ENCODE measurements at places on chromosomes 7 and 10. TPM values are rescaled to one million over a fixed set of nuclear protein-coding genes. Genes with fewer than 3 reads are reported as not detected.
A peak's percentile ranks its signal among the peaks of the same experiment; 100 is the strongest.

DNA sequence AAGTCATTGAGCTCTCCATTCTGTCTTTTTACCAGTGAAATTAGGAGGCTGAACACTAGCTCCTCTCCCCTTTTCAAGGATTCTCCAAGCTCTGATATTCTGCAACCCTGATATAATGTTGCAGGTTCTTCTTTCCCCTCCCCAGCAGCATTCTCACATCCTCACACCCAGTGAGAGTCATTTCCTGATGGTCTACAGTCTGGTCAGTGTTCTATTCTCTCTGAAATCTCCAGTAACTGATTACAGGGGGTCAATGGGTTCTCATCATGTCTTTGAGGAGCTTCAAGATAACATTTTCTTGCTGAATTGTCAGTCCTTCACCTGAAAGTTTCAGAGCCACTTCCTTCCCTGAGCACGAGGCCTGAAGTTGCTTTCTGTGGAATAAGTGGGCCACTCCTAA lies 299.4 kb downstream of the PTEN start:
- no peak for DNase-seq

The SPDYE16 gene
- not detected for total RNA-seq

DNA sequence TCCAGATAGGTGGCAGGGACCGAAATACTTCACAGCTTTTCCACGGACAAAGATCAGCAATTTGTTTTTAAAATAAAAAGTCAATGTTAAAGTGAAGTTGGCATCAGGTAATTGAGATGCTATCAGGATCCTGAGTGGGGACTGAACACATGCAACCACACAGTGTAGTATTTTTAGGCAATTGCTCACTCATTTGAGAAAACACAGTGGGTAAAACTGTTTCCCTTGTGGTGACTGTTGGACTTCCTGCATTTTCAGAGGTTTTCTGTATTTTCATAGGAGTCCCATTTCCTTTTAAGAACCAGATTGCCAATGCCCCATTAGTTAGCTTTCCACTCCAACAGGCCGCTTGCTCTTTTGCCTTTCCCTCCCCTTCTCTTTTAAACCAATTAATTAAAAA lies 159.5 kb upstream of the ZNF32 start:
- no peak for DNase-seq

DNA sequence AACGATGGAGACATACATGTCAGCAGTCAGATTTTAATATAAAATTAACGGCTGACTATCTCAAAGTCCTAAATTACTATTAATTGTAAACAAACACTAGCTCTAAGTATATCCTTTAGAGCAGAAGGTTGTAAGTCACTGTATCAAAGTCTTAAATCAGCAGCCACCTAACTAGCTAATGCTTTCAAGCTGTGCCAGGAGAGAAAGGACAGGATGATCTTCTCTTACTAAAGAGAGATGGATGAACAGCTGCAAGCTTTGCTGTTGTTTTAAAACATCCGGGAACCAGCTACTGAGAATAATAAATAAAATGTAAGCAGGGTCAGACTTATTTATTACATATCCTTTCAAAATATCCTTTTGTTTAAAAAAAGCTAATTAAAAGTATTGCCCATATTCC lies 24.0 kb upstream of the ABLIM1 start:
- DNase-seq, result no peak

DNA sequence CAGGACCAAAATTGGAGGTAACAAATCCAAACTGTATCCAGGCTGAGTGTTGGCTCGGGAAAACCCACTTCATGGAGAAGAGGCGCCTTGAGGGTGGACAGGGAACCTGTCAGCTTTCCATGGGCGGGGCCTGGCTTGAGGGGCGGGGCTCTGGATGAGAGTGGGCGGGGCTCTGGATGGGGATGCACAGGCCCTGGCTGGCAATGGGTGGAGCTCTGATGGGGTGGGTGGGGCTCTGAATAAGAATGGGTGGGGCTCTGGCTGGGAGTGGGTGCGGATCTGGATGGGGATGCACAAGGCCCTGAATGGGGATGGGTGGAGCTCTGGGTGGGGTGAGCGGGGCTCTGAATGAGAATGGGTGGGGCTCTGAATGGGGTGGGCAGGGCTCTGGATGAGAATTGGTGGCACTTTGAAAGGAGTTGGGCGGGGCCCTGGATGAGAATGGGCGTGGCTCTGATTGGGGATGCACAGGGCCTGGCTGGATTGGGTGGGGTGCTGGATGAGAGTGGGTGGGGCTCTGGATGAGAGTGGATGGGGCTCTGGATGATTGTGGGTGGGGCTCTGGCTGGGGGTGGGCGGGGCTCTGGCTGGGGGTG lies 96.6 kb upstream of the NPTX2 start:
- DNase-seq, result no peak

- DNase-seq, result no peak
Observed at GRCh38 chr10:129932751-129933433, 31.2 kb downstream of the EBF3 start.

- DNase-seq, result no peak
Observed at GRCh38 chr7:117402109-117402508, 25.2 kb downstream of the ASZ1 start.

DNA sequence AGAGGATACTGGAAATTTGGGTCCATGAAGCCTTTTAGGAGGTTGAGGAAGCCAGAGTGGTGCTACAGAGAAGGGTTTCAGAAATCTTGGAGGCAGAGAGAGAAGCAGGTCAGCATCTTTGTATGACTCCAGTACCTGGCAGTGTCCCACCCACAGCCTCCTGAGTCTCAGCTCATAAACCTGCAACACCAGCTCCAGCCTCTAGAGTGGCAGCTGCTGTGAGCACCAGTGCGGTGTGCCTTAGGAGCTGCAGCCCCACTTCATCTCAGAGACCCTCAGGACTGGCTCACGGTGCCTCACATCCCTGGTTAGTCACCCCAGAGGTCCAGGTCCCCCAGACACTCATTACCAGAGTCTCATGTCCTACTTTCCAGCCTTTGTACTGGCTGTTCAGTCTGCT lies 84.8 kb upstream of the PRKAR2B start:
- DNase-seq, result no peak

The SPDYE1 gene
- total RNA-seq, result not detected

GRCh38 chr7:20796500-20796899 lies 9.8 kb upstream of the SP8 start:
- DNase-seq, result no peak

The ZNRF2 gene
- total RNA-seq, result 14.9 TPM

- no peak for DNase-seq
Observed at GRCh38 chr10:24481241-24481640, 242.4 kb downstream of the ARHGAP21 start.

GRCh38 chr7:114925434-114925833 lies 3.5 kb downstream of the MDFIC start:
- no peak for DNase-seq

The RAB19 gene
- 1.3 TPM for total RNA-seq

DNA sequence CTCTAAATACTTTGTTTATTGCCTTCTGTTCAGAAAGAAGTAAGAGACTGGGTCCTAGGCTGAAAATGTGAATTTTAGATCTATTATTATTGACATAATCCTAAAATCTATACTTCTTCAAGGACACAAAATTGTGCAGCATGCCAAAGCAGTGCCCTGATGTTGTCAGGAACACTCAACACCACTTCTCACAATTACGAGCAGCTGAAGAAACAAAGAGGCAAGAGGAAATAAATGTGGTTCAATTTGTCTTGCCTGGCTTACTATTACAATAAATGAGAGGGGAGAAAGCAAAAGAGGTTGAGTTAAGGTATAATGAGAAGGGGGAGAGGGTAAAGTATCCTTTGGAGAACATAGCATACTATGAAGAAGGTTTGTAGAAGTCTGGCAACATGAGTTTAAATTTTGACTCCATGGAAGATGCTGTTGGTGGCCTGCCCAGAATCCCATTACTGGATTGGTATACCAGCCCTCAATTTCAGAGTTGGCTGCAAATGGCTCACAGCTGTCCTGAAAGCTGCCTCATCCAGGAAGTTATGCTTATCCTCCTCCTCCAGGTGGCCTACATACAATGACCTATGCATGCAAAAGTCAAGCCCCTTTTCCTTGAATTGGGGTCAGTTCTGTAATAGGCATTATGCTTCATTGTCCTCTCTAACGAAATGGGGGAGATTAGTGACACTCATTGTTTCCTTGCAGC lies 274.6 kb upstream of the SMIM30 start:
- DNase-seq, result no peak

GRCh38 chr7:128665057-128665456 lies 7.0 kb upstream of the GARIN1A start:
- DNase-seq, result no peak

The UNCX gene
- not detected for total RNA-seq

DNA sequence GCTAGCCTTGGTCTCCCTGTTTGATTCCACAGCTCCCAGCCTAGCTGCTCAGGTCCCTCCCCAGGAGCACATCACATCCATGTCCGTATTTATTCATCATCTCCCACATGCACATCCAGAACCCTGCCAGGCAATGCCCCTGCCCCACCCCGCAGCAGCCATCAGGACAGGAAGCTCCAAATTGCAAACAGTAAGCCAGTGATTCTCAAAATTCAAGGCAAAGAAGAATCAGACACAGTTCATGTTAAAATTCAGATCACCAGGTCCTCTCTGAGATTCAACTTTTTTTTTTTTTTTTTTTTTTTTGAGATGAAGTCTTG lies 17.7 kb downstream of the LRRC20 start:
- no peak for DNase-seq

DNA sequence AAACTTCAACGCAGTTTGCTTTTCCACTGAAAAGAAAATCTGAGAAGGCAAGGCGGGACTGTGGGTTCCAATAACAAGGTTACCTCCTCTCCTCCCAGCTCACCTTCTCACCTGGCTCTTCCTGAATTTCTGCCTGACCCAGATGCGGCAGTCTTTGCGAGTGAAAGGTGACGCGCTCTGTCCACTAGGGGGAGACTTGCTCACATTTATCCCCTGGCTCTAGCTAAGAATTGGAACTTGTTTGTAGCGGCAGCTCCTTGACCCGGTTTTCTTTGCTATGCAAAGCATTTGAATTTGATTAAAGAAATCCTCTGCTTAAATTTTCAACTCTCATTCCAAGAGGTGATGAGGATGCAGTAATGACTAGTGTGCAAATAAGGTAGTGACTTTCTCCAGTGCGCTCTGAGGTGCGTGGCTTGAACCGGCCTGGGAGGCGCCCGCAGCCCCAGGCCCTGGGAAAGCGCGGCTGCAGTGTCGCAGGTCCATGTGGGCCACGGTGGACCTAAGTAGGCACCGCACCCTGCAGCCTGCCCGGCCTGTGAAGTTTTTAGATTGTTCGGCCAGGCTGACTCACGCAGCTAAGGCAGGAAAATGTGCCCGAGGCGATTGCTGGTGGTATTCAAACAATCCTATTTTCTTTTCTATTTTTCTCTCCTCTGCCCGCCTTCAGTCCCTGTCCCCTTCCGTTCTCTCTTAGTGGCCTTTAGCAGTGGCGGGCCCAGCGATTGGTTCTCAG lies 336.9 kb upstream of the NPSR1 start:
- peak; percentile 28 for DNase-seq

All from omental fat pad (tissue), 4 donors.